Heart left ventricle (tissue), 16 donors: ENCODE measurements at places on chromosomes 7 and 10. TPM values are rescaled to one million over a fixed set of nuclear protein-coding genes. Genes with fewer than 3 reads are reported as not detected.

GRCh38 chr7:116354546-116355423, 144.4 kb downstream of the TES start:
- H3K36me3 ChIP-seq = no peaks in the 10 kb centered on the region
- no peaks in the 10 kb centered on the region for H3K27me3 ChIP-seq
- DNase-seq = peak; percentile 83
- H3K4me1 ChIP-seq = peaks cover 10% of the 10 kb centered on the region

- H3K4me3 ChIP-seq = no peak overlapping the region
- H3K4me1 ChIP-seq = no peaks in the 10 kb centered on the region
- no peaks in the 10 kb centered on the region for H3K27me3 ChIP-seq
- no peak overlapping the region for H3K27ac ChIP-seq
- no peak for DNase-seq
- H3K36me3 ChIP-seq = no peaks in the 10 kb centered on the region
Observed at GRCh38 chr10:49558190-49558589, 19.3 kb upstream of the ERCC6 start.

DNA sequence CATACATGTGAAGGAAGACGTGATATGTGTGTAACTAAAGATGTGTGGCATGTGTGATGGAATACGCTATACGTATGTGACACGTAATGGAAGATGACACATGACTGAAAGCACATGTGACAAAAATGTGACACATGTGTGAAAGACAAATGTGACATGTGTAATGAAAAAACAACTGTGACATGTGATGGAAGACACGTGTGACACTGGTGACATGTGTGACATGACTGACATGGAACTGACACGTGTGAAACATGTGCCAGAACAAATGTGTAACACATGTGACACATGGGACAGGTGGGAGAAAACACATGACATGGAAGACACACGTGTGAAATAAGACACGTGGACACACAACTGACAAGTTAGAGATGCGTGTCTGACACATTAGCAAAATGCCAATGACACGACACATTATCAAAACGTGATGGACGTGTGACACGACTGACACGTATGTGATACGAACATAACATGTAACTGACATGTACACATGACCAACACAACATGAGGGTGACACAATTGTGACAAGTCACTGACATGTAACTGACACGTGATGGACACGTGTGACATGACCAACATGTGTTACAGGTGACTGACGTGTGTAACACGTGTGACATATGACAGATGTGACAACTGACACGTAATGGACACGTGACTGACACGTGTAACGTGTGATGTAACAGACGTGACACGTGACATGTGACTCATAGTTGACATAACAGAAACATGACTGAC, 24.4 kb downstream of the CRPPA start:
- no peaks in the 10 kb centered on the region for H3K36me3 ChIP-seq
- no peaks in the 10 kb centered on the region for H3K4me1 ChIP-seq
- DNase-seq = no peak
- H3K27me3 ChIP-seq = no peaks in the 10 kb centered on the region

DNA sequence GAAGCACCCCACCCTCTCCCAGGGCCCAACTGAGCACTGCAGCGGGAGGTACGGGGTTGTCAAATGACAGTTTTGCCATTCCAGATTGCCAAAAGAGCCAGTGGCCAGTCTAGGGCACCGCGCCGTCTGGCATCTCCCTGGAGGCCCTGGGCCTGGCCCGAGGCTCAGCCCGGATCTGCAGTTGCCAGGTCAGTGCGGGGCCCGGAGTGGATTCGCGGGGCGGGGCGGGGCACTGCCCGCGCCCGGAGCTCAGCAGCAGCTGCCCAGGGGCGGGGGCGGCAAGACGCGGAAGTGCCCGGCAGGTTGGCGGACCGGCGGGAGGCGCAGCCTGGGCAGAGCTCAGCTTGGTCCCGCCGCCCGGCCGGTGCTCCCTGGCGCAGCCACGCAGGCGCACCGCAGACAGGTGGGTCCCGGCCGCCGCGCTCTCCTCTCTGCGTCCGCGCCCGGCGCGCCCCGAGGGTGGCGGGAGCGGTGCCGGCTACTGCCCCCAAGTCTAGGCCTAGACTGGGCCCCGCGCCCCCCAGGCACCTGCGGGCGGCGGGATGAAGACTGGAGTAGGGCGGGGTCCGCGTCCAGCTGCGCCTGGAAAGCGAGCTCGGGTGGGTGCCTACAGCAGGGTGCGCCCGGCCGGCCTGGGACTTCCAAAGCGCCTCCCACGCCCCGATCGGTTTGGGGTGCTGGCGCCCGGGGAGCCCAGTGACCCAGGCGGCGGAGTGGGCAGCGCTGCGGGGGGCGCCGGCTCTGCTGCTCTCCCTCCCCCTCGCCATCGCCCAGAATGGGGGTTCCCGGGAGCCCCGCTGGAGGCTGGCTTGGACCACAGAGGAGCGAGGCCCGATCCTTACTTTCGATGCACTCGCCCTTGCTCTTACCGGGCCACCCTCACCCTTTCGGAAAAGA, at the start of gene IRF5:
TSS of gene IRF5 (plus strand) at position 281 of the 897 bp plus-strand sequence. CDS start 4,155 bp downstream, outside the sequence.
- no peak within 1 kb of the TSS for H3K27ac ChIP-seq
- no peaks in the 10 kb centered on the region for H3K36me3 ChIP-seq
- H3K4me3 ChIP-seq = peak within 1 kb of the TSS; percentile 39
- DNase-seq = peak; percentile 61

GRCh38 chr7:98727146-98727709, 110.1 kb downstream of the NPTX2 start:
- no peak overlapping the region for H3K4me3 ChIP-seq
- no peaks in the 10 kb centered on the region for H3K36me3 ChIP-seq
- H3K4me1 ChIP-seq = no peaks in the 10 kb centered on the region

GRCh38 chr10:16259726-16260125, 177.1 kb upstream of the PTER start:
- no peak for DNase-seq
- no peaks in the 10 kb centered on the region for H3K36me3 ChIP-seq
- no peaks in the 10 kb centered on the region for H3K4me1 ChIP-seq
- H3K27ac ChIP-seq = no peak overlapping the region
- no peaks in the 10 kb centered on the region for H3K27me3 ChIP-seq
- no peak overlapping the region for H3K4me3 ChIP-seq

CALML3 gene
- not detected for total RNA-seq

ARHGAP22 gene
- 1.1 TPM for total RNA-seq

TAC1 gene
- total RNA-seq = not detected

TMEM236 gene
- 0.75 TPM for total RNA-seq

GRCh38 chr10:70675496-70676161, 3.3 kb downstream of the ADAMTS14 start:
- DNase-seq = no peak
- H3K36me3 ChIP-seq = no peaks in the 10 kb centered on the region
- peaks cover 34% of the 10 kb centered on the region for H3K4me1 ChIP-seq
- no peak overlapping the region for H3K4me3 ChIP-seq
- no peaks in the 10 kb centered on the region for H3K27me3 ChIP-seq
- H3K27ac ChIP-seq = no peak overlapping the region

DNA sequence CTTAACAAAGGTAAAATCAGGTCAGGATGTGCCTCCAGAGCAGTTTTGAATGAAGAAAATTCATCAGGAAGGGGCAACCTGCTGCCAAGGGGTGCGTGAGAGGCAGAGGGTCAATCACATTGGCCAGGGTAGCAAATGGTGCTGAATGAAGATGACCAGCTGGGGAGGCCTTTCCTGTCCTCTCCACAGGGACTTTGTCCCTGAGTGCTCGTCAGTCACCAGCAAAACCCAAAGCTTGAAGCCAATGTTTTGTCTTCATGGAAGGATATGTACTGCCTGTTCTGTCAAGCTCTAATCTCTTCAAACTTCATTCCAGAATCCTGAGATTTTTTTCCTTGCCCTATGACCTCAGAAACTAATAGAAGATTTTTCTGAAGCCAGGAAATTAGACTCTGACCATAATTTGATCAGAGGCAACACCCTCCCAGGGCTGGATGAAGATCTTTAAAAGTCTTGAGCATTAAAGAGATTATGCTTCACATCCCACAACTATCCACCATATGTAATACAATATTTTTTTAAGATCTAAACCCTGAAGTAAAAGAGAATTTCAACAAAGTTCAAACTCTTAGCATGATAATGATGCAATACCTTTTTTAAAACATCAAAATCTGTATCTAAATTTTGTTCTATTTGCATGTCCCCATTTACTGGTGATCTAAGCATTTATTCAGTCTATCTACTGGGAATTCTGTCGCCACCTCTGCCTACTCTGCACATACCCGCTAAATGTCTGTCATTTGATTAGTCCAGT, 243.0 kb downstream of the SNX13 start:
- H3K27me3 ChIP-seq = no peaks in the 10 kb centered on the region
- no peaks in the 10 kb centered on the region for H3K36me3 ChIP-seq
- no peak overlapping the region for H3K4me3 ChIP-seq
- no peak for DNase-seq
- H3K4me1 ChIP-seq = no peaks in the 10 kb centered on the region

PAPOLB gene
- 0.38 TPM for total RNA-seq

DNA sequence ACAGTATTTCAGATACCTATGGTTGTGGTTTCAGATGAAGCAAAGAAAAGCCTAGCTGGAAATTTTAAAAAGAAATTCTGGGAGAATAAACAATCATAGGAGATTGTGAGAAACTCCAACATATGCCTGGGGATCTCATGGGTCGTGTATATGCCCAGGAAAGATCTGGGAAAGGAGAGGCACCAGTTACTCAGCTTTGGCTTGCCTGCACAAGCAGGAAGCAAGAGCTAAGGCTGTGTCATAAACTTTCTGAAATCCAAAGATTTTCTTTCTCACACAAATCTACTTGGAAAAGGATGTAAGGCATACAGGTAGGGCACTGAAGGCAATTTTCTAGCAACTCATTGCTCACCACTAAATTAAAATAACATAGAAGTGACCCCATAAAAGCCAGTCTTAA, 373.6 kb downstream of the CDC14C start:
- H3K27ac ChIP-seq = no peak overlapping the region
- DNase-seq = no peak
- H3K36me3 ChIP-seq = no peaks in the 10 kb centered on the region
- H3K4me3 ChIP-seq = no peak overlapping the region

- DNase-seq = no peak
- H3K27me3 ChIP-seq = no peaks in the 10 kb centered on the region
- H3K27ac ChIP-seq = no peak overlapping the region
- no peak overlapping the region for H3K4me3 ChIP-seq
- peaks cover 4% of the 10 kb centered on the region for H3K4me1 ChIP-seq
Observed at GRCh38 chr10:101897633-101898032, 54.0 kb upstream of the KCNIP2 start.

GRCh38 chr10:101014966-101015581, 15.5 kb downstream of the LZTS2 start:
- H3K4me1 ChIP-seq = peaks cover 23% of the 10 kb centered on the region
- H3K27ac ChIP-seq = no peak overlapping the region
- H3K27me3 ChIP-seq = no peaks in the 10 kb centered on the region
- no peak for DNase-seq

GRCh38 chr7:48522692-48523091, 351.4 kb downstream of the ABCA13 start:
- no peak overlapping the region for H3K27ac ChIP-seq
- no peaks in the 10 kb centered on the region for H3K27me3 ChIP-seq
- H3K4me1 ChIP-seq = no peaks in the 10 kb centered on the region
- H3K4me3 ChIP-seq = no peak overlapping the region
- DNase-seq = no peak

- no peaks in the 10 kb centered on the region for H3K36me3 ChIP-seq
- no peak for DNase-seq
- no peak overlapping the region for H3K4me3 ChIP-seq
- no peak overlapping the region for H3K27ac ChIP-seq
Observed at GRCh38 chr7:33145156-33145555, 15.8 kb downstream of the BBS9 start.

DNA sequence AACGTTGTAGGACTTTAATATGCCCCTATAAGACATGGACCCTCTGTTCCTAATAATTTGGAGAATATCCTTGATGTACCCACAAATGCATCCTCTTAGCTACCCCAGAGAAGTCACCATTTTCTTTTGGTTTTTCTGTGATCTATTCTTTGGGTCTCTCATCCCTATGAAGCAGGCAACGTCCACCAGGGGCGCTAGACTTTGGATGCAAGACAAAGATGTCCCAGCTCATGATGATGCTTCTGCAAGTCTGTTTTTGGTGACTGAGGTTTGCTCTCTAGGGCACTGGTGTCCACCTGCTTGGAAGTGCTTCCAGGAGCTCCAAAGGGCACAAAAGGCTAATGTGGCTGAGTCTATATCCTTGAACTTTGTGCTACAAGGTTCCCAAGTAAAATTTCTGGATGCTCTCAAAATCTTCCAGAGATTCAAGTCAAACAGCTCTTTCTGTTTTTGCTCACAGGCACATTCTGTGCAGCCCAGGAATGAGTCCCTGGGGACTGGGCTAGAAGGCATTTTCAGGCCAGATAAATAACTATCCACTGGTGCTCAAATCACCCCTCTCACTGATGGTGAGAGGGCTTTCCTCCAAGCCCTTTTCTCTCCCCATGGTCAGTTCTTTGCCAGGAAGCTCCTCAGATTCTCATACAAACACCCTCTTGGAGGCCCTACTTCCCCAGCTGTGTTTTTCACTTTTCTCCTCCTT, 166.4 kb downstream of the C7orf25 start:
- peaks cover 4% of the 10 kb centered on the region for H3K4me1 ChIP-seq
- H3K27me3 ChIP-seq = no peaks in the 10 kb centered on the region
- no peak overlapping the region for H3K27ac ChIP-seq
- H3K4me3 ChIP-seq = no peak overlapping the region

DNA sequence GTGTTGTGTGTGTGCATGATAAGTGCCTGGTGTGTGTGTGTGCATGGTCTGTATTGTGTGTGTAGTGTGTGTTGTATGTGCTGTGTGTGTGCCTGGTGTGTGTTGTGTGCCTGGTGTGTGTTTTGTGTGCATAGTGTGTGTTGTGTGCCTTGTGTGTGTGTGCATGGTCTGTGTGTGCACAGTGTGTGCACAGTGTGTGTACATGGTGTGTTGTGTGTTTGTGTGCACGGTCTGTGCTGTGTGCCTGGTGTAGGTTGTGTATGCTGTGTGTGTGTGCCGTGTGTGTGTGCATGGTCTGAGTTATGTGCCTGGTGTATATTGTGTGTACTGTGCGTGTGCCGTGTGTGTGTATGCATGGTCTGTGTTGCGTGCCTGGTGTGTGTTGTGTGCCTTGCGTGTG, 403.0 kb upstream of the RNF32 start:
- no peaks in the 10 kb centered on the region for H3K36me3 ChIP-seq
- no peak overlapping the region for H3K27ac ChIP-seq
- H3K4me1 ChIP-seq = no peaks in the 10 kb centered on the region
- no peaks in the 10 kb centered on the region for H3K27me3 ChIP-seq
- no peak for DNase-seq
- H3K4me3 ChIP-seq = no peak overlapping the region

GRCh38 chr7:87140271-87140748, 11.9 kb upstream of the DMTF1 start:
- no peak overlapping the region for H3K27ac ChIP-seq
- H3K36me3 ChIP-seq = no peaks in the 10 kb centered on the region
- H3K27me3 ChIP-seq = no peaks in the 10 kb centered on the region
- H3K4me1 ChIP-seq = no peaks in the 10 kb centered on the region
- H3K4me3 ChIP-seq = no peak overlapping the region
